ENCODE measurements at places on chromosomes 13 and 19.

- no peak for DNase-seq
These were observed 10.8 kb downstream of the ALOX5AP start for GRCh38 chr13:30745906-30746686.

DNA sequence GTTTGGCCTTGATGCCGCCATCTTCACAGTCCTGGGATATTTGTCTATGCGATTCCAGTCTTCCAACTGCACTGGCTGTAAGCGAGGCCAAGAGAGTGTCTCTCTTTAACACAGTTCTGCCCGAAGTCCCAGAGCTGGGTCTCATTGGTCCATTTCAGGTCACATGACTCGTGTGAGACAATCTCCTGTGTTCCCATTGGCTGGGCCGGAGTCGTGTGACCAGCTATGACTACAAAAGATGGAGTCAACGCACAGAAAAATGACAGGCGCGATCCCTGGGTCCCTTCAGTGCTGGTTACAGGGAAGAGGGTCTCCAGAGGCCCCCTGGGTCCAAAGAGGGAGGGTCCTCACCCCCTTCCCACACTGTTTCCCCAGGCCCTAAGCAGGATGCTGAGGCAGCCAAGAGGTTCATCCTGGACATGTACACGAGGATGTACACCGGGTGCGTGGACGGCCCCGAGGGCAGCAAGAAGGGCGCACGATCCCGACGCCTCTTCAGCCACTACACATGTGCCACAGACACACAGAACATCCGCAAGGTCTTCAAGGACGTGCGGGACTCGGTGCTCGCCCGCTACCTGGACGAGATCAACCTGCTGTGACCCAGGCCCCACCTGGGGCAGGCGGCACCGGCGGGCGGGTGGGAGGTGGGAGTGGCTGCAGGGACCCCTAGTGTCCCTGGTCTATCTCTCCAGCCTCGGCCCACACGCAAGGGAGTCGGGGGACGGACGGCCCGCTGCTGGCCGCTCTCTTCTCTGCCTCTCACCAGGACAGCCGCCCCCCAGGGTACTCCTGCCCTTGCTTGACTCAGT lies 15.9 kb upstream of the S1PR4 start:
- DNase-seq: no peak

DNA sequence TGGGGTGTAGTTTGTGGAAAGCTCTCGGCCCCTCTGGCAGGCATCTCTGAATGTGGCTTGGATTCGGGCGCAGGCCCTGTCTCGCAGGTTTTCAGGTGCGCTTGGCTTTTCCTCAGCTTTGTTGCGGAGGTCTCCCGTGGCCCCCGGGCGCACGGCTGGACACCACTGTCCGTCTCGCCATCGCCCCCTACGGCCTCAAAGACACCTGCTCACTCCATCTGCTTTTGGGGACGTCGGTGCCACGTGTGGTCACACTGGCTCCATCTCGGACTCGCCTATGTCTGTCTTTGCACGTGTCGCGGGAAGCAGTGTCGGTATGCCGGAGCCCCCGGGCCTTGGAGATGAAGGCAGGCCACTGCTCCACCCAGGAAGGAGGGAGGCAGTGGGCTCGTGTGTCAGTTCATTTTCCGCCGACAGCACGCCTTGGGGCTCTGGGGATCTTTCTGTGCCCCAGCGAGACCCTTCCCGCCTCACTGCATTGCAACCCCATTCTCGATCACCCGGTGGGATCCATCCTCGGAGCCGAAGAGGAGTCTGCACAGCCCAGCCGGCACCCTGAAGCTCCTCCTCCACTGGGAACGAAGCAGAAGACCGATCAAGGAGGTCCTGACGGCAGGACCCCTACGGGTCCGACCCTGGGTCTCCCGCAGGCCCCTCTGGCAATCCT lies 42.1 kb downstream of the ZNF146 start:
- DNase-seq: no peak

- no peak for DNase-seq
These were observed 118.5 kb downstream of the NALCN start for GRCh38 chr13:101297794-101298193.

DNA sequence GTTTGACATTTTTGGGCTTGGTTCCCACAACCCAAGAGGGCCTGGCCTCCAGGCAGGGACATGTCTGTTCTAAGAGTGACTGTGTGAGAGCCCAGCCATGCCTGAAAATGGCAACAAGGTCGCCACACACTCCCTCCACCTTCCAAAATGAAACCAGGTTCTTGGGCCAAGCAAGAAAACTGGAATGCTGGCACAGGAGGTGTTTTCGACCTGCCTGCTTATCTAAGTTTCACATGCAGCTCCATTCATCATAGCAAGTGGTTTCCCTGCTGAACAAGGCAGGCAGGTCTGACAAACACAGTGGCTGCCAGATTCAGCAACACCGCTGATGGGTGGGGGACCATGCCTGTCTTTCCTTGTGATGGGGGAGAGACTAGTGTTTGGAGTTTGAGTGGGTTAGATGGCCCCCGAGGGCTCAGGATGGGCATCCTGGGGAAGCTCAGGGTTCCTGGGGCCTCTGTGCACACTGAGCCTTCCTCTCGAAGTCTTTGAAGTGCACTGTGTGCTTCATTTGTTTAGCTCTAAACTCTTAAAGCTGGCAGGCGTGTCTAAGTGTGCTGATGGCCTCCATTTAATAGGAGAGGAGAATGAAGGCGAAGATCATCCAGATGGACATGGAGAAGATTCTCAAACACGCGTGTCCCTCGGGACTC lies 17.9 kb upstream of the GAS6 start:
- DNase-seq: no peak

- no peak for DNase-seq
These were observed 11.3 kb upstream of the ITM2B start for GRCh38 chr13:48221686-48222187.

DNA sequence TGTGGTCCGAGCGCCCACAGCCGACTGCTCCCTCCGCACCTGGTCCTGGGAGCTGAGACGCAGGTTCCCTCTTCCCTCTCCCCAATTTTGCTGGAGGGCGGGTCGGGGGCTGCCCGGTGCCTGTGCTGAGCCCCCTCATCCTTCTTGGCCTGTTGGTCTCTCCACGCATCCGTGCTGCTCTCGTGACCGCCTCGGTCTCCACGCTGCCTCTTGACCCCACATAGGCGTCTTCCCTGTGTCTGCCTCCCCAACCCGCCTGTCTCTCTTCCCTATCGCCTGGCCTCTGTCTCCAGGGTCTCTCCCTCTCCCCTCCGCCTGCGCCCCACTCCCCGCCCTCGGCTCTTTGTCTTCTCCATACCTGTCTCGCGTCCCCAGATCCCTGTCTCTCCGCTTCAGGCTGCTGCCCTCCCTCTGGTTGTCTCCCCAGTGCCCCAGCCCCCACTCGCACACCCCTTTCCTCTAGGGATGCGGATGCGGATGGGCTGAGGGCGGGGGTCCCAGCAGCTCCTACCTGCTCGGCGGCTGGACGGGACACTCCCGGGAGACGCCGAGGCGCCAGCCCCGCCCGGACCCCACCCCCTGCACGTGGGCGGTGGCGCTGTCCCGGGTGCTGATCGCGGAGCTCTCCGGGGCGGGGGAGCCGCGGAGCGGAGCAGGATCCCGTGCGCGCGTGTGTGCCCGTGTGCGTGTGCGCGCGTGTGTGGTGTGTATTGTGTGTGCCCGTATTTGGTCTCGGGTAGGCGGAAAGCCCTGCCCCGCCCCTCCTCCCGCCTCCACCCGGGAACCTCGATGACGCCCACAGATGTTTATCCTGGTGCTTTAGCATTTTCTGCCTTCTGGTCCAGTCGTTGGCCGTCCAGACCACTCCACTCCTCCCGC lies at the start of gene SYT5:
Gene SYT5 (minus strand): TSS at position 684 of the 879 bp plus-strand sequence. CDS start 1,248 bp downstream, outside the sequence.
- peak; percentile 52 for DNase-seq

DNA sequence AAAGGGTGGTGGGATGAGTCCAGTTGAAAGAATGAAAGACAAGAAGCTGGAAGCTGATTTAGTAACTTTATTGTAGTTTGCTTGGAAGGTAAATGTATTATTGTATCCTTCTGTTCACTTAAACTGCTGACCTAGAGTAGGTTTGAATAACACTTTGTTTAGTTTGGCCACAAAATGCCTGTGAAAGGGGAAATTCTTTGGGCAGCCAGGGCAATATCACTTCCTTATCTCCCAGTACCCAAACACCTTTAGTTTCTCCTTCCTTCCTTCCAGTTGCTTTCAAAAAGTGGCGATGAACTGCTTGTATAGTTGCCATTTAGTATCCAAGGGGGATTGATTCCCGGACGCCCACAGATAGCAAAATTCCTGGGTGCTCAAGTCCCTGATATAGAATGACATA lies 120.1 kb downstream of the PAN3 start:
- no peak for DNase-seq

DNA sequence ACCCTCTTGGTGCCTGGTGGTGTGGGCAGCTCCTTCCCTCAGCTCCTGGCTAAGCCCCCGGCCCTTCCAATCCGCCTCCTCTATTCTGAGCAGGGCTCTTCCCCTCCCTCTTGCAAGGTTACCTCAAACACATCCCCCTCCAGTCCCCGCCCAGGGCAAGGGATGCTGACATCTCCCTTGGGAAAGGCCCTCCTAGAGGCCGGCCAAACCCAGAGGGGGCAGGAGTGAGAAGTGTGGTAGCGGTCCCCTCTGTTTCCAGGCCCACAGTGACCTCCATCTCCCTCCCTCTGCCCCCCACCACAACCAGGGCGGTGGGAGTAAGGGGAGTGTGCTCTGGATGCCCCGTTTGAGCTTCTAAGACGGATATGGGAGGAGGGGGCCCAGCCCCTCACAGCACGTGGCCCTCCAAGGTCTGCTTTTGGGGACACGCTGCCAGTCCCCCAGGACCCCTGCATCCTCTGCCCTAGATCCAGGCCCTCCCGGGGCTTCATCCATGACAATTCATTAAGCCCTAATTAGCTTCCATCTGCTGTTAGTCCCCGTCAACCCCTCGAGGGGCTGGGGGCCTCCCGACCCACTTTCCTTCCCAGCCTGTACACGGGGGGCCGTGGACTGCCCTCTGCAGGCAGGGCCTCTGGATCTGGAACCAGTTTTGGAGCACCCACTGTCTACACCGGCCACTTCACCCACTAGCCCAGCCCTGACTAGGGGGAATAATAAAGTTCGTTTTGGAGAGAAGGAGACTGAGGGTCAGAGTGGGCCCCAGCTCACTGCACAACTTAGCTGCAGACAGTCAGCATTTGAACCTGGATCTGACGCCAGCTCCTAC lies 2.3 kb downstream of the LINGO3 start:
- DNase-seq: no peak

GRCh38 chr19:48403606-48404005 lies 10.1 kb downstream of the GRIN2D start:
- no peak for DNase-seq

DNA sequence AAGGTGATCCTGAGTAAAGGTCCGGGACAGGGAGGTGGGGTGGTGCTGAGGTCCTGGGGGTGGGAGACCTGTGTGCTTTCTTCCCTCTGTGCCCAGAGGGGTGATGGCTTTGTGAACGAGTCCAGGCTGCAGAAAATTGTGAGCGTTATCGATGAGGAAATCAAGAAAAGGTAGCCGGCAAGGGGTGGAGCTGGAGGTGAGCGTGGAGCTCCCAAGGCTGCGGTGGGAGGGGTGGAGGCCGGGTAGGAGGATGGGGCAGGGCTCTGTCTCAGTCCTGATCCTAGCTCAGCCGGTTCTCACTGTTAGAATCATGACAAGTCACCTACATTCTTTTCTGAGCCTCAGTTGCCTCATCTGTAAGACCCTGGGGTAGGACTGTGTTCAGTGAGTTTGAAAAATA lies 4.0 kb downstream of the SELENOV start:
- DNase-seq: no peak

DNA sequence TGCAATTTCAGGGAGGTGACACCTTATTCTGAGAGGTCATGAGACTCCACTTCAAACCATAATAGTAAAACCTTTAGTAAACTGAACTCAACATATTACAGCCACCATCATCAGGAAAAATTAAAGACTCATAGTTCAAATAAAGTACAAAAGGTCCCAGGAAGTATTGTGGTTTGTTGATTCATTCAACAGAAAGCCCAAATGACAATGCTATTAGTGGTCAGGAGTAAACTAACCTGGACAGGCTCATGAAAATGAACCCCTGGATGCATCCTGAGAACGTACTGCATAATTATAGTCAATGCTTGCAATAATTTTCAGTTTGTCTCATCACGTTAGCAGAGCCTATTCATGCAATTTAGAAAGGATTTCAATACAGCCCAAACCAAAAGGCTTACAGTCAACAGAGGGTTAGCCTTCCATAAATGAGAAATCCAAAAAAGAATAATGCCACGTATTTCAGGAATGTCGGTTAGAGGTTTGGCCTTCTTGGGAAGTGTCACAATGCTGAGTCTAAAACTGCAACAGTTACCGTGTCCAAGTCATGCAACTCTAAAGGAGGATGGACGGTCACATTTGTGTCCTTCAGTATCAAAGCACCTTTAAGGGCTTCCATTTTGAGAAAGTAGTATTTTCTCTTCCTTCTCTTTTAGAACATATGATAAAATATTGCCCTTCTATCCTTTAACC lies 280.8 kb downstream of the ABCC4 start:
- DNase-seq: no peak

DNA sequence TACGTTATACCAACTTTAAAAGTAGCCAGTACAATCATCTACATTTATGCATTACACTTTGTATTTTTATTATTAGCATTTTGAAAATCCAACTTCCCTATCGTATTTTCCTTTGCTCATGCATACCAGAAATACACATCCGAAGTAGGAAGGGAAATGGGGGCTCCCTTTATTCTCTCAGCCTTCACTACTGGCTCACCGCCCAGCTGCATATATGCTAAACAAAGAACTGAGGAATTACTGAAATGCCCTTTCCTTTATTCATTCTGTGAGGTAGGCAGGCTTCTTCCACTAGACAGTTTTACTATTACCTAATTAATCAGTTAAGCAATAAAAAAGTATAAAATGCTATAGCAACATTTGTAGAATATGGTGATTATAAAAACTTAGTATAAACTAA lies 291.6 kb downstream of the KLF12 start:
- no peak for DNase-seq

- DNase-seq: no peak
These were observed 62.5 kb upstream of the MEDAG start for GRCh38 chr13:30843548-30843947.

GRCh38 chr13:84616864-84617263 lies 734.6 kb upstream of the SLITRK1 start:
- no peak for DNase-seq

DNA sequence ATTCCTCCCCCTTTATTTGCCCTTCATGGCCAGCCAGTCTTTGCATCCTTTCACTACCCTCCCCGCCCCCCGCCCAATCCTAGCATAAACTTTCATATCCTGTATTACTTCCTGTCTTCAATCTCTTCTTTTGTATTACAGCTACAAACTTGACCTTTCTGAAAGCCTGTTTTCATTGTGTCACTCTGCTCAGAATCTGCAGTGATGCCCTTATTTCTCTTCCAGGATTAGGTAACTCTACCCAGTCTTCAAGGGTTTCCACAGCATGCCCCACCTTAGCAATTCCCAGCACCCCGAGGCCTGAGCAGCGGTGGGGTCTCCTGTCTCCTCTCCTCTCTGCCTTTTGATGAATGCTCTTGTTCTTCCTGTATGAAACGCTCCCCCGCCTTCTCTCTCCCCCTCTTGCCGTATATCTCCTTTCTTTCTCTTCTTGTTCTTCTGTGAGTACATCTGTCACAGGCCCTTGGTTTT lies 145.6 kb downstream of the SHISA2 start:
- no peak for DNase-seq

Measured in putamen (tissue), 1 donor.